Activated T-helper 1 cell treated with anti-CD3 and anti-CD28 coated beads, Interleukin-2, amount 50 U/mL, for 16 hours (primary cell): ENCODE measurements at places on chromosomes 7 and 10.

DNA sequence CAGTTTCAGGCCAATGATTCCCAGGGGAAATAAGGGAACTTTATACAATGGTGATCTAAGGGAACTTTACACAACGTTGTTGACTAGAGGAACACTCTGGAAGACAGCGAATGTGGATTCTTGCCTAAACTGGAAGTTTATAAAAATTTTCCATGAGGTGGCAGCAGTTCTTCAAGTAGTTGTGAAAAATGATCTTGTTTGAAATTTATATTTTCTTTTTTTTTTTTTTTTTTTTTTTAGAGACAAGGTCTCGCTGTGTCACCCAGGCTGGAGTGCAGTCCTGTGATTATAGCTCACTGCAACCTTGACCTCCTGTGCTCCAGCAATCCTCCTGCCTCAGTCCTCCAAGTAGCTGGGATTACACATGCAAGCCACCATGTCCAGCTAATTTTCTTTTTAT, 32.1 kb upstream of the GTF2I start:
- no peak for DNase-seq

DNA sequence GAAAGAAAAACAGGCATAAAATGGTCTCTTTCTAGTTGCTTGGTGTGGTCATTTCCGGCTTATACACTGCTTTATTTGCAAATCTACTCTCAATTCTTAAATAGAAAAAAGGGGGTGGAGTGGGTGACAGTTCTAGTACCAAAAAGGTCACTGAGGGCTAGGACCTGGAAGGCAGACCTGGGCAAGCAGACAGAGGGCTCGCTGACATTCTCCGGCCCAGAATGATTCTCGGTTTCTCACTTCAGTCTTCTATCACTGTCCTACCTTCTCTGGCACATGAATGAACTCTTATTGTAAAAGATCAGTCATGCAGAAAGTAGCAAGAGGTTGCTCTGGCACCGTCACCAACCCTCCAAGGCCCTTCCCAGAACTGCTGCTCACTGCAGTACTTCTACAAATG, 54.0 kb downstream of the MALSU1 start:
- DNase-seq = no peak

- DNase-seq = no peak
Measured at GRCh38 chr10:49361735-49362568, 33.9 kb downstream of the DRGX start.

GRCh38 chr10:80861882-80862281, 324.2 kb downstream of the SH2D4B start:
- no peak for DNase-seq

GRCh38 chr10:124709861-124710260, 34.3 kb downstream of the FAM53B start:
- DNase-seq = no peak
